Urothelium cell line (cell line): ENCODE measurements at places on chromosomes 2 and 18.
A peak's percentile ranks its signal among the peaks of the same experiment; 100 is the strongest.

DNA sequence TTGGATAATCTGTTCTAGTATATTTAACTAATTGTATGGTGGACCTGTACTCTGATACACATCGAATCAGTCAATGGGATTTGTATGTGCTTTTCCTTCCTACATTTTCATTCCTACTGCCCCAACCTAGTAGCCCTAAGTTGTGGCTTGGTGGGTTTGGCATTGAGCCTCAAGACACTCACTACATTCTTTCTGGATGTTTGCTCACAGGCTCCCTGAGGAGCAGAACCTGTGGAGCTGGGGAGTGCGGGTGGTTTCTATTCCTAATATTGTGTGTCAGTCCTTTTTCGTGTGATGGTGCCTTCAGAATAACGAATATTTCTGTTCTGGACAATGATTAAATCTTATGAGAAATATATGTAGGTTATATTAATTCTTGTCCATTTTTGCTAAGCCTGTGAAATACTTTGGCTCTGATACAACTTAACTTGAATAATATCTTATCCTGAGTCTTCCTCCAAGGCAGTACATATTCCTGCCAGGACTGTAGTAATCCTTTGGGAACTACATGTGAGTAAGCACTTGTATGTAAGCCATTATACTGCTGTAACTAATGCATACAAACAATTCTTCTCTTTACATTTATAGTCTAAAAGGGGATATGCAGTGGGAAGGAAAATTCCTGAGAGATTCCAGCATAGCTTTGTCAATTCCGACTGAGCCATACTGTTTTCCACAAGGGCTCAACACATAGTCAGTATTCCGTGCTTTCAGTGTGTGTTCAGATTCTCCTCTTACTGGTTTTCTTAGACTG, 150.6 kb downstream of the AGPS start:
- DNase-seq: peak; percentile 7

GRCh38 chr2:231464576-231465540, 574 bp upstream of the NCL start:
- peak; percentile 99 for DNase-seq

GRCh38 chr18:725646-726045, 13.2 kb upstream of the ENOSF1 start:
- DNase-seq: no peak

- no peak for DNase-seq
These were observed 82.1 kb downstream of the ZFP36L2 start for GRCh38 chr2:43144263-43144662.

DNA sequence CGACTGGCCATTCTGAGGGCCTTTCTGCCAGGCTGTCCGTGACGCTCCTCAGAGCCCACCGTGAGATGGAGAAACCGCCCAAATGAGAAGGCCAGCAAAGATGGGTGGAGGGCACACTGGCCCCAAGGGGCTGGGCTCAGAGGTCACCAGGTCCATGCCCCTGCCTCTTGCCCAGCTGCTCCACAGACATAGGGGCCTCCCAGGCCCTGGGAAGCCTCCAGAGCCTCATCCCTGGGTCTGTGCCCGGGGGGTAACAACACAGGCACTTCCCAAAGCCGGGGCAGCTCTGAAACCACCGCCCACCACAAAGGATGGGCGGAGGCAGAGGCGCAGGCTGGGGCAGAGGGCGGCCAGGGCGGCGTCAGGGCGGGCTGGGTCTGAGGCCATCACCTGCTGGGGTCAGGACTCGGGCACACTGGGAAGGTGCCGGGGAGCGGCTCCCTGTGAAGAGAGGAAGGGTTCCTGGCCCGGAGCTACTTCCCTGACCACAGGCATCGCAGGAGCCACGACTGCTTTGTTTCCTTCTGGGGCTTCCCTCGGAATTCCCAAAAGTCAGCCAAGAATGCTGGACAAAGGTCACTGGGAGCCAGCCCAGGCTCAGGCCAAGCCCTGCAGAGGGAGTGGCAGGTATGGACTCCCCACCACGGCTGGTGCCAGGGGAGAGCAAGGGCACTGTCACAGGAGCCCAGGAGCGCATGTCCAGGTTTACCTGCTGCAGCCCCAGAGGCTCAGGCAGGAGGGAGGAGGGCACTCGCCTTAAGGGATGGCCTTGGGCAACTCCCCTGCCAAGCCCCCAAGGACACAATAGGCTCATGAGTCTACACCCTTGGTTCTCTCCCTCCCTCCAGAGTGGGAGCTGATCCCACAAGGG, 9.4 kb downstream of the CYP26B1 start:
- DNase-seq: no peak

GRCh38 chr18:48914581-48915251, 36.0 kb downstream of the SMAD7 start:
- no peak for DNase-seq

- no peak for DNase-seq
These were observed 50.1 kb downstream of the CD226 start for GRCh38 chr18:69897397-69898108.

DNA sequence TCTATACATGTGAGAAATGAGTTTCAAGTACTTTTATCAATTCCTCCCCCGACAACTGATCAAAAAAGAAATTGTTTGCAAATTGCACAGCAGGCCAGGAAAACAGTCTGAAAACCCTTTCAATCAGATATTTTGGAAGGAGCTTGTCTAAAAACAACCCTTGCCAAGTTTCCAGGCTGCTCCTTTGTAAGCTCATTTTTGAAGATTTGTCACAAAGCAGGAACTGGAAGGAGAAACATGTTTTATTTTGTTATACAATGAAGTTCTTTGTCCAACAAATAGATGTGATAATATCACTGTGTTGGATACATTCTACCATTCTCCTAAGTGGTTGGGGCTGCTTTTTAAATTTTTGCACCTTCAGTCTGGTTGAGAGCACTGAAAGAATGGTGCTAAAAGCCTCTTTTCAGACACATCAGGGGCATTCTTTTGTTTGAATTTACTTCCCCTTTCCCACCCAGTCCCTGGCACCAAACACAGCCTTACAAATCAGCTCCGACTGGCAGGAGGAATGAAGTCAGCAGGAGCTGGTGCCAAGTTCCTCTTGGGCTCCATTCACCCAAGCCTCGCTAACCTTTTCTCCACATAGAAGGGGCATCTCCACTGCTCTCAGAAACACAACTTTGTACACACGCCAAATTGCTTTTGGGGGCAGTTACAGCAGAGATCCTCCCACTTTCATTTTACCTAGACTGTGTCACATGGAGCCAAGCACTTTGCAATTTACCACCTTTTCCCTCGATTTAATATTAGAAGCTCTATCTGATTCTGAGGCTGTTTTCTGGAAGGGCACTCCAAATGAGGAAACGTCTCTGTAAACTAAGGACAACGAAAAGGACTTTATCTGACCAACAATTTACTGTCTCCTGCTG, 88.0 kb downstream of the C1D start:
- DNase-seq: no peak

DNA sequence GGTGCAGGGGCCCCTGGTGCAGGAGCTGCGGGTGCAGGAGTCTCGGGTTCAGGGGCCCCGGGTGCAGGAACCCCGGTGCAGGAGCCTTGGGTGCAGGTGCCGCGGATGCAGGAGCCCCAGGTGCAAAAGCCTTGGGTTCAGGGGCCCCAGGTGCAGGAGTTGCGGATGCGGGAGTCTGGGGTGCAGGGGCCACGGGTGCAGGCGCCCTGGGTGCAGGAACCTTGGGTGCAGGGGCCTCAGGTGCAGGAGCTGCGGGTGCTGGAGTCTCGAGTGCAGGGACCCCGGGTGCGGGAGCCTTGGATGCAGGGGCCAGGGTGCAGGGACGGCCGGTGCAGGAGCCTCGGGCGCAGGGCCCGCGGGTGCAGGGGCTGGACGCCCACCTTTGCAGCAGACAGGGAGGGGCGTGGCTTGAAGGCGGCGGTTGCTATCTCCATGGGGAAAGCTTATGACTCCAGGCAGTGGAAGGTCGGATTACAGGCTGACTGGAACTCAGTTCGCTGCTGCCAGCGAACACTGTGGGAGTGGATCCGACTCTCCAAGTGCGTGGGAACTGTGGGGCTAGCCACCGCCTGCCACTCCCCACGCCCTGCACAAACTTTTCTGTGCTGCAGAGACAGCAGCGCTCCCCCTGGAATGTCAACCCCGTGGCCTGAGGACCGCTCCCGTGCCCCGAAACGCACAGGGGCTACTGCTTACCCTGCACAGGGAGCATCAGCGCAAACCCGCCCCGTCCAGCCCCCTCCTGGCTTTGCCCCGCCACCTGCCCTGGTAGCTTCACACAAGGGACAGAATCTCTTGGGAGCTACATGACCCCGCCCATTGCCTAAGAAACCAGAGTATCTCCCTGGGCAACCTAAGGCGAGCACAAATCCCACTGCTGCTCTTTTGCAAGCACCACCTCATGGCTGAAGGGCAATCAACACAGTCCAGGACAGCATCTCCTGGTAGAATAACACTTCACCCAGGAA, 40.3 kb downstream of the COPS9 start:
- no peak for DNase-seq

- peak; percentile 90 for DNase-seq
These were observed 534 bp downstream of the KANSL1L start for GRCh38 chr2:210170446-210171303.

DNA sequence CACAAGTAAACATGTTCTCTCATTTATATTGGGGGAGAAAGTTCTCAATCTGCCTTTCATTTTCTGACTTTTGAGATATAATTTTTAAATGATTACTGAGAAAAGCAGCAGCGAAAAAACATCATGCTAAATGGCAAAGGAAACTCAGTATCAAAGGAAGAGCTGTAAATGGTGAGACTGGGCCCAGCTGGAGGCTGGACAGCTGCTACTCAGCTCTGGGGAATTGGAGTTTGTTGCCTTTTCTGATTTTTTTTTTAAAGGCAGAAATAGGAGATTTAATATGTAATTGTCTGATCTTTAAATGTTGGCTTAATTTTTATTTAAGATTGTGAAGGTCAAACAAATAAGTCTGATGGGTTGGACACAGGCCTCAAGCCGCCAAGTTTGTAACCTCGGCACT, 137.1 kb upstream of the TACR1 start:
- no peak for DNase-seq

GRCh38 chr18:627231-627630, 30.2 kb upstream of the TYMS start:
- DNase-seq: no peak

DNA sequence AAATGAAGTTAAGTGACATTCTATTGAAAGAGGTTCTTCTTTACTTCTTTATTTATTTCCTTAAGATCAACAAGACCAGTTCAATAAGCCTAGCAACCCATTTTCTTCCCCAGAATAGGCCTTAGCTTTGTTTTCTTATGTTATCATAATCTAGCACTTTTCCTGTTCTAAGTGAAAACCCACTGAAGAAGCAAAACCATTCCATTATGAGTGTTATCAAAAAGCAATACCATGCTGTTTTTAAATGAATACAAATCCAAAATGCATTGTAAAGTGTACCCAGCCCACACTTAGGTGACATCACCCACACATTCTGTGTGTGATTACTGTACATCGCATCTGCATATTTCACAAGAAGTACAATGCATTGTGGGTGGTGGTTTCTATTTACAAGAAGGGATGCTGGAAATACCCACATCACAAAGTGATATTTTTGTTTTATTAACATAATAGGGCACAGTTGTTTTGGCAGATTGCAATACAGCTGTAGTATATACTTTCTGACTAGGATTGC, 679.5 kb downstream of the KCNJ3 start:
- no peak for DNase-seq

DNA sequence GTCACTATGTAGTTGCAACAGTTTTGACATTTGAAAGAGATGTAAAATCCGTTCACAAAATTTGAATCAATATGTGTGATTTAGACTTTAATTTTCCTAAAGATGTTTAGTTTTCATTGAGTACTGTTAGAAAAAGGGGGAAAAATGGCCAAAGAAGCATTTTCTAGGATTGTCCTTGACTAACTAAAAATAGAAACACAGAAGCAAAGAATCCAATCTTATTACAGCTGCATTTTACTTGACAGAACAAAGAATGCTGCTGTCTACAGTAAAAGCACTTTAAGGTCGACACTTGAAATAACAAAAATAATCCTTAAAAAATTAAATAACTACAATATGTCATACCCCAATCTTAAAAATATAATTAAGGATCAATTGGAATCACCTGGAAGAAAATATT, 48.9 kb downstream of the FRZB start:
- DNase-seq: no peak

DNA sequence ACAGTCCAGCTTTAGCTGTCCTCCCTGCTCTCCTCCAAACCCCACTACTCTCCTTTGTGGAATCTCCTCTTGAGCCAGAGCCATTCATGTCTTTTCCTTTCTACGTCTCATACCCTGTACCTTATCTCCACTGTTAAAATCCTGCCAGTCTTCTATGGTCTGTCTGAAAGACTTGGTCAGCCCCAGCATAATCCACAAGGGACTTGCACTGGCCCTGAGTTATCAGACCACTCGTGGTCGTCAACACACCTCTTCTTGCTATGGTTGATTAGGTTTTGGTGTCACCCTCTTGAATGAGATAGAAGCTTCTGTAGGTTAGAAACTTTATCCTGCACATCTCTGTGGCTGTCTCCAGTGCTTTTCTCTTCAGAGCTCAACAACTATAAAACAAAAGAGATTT, 56.8 kb downstream of the MYO1B start:
- no peak for DNase-seq

- no peak for DNase-seq
These were observed 209.3 kb upstream of the SOX11 start for GRCh38 chr2:5482929-5483331.

- no peak for DNase-seq
These were observed 529.6 kb downstream of the CPS1 start for GRCh38 chr2:211086049-211086448.

DNA sequence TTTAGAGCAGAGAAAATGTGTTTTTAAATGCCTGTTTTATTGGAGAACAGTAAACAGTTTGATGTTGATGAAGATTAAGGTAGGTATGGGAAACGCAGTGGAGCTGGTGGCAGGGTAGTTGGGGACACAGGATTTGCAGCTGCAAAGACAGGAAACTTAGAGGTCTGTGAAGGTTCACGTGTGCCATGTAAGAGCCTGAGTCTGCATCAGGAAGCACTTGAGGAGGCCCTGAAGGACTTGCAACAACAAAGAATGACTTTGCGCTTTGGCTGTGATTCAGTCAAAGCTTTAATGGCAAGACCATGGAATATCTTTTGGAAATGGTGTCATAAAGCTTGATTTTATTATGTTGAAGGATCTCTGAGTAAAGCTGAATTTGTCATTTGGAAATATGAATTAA, 347.6 kb upstream of the KCNJ3 start:
- DNase-seq: no peak

DNA sequence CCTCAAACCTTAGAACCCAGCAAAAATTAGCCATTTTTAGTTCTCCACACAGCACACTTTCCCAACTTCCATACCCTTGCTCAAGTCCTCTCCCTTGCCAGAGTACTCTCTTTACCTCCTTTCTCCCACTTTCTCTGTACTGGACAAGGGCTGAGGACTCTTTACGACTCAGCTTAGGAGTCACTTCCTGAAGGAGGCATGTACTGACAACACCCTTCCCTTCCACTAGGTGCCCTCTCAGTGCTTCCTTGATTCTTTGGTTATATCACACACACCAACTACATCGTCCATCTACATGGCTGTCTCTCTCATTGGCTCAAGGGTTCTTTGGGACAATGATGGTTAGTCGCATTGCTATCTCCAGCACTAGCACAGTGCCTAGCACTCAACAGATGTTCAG, 5.2 kb upstream of the C18orf63 start:
- peak; percentile 47 for DNase-seq

GRCh38 chr2:110843959-110844510, 111.7 kb downstream of the ACOXL start:
- no peak for DNase-seq
